ENCODE measurements at places on chromosomes 12 and 14.

- DNase-seq, result no peak
These were observed 4.2 kb downstream of the ACYP1 start for GRCh38 chr14:75059642-75060041.

GRCh38 chr12:674272-674781 is 11.1 kb upstream of the NINJ2 start:
- DNase-seq, result peak; percentile 53

DNA sequence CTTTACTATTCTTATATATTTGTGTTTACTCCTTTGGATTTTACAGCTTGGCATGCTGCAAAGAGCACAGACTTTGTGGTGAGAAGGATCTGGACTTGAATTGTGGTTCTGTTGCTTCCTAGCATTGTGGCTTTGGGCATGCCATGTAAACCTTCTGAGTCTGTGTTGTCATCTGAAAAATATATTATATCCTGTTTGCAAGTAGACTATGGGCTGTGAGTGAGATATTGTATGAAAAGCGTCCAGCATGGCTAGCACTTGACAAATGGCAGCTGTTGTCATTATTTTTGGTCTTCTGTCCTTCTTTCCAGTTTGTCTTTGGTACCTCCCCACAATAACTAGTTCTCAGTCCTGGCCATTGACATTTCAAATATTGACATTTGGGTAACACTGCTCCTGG is 61.8 kb upstream of the DACT1 start:
- no peak for DNase-seq

GRCh38 chr14:32495435-32495734 is 166.3 kb downstream of the AKAP6 start:
- no peak for DNase-seq

DNA sequence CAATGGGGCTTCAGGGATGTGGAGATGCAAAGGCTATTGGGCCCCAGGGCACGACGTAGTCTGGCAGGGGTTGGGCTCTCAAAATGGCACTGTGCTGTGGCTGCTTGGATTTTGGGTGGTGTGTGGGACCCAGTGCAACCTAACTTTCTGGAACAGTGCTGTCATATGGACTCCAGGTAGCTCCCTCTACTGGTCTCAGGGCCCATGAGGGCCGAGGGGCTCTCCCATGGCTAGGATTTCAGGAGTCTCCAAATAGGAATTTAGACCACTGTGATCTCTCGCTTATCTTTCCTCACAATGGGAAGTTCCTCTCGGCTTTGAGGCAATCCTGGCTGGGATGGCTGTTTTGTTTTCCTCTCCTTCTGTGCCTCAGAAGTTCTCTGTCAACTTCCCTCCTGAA is 68.2 kb upstream of the MUCL1 start:
- DNase-seq, result no peak

DNA sequence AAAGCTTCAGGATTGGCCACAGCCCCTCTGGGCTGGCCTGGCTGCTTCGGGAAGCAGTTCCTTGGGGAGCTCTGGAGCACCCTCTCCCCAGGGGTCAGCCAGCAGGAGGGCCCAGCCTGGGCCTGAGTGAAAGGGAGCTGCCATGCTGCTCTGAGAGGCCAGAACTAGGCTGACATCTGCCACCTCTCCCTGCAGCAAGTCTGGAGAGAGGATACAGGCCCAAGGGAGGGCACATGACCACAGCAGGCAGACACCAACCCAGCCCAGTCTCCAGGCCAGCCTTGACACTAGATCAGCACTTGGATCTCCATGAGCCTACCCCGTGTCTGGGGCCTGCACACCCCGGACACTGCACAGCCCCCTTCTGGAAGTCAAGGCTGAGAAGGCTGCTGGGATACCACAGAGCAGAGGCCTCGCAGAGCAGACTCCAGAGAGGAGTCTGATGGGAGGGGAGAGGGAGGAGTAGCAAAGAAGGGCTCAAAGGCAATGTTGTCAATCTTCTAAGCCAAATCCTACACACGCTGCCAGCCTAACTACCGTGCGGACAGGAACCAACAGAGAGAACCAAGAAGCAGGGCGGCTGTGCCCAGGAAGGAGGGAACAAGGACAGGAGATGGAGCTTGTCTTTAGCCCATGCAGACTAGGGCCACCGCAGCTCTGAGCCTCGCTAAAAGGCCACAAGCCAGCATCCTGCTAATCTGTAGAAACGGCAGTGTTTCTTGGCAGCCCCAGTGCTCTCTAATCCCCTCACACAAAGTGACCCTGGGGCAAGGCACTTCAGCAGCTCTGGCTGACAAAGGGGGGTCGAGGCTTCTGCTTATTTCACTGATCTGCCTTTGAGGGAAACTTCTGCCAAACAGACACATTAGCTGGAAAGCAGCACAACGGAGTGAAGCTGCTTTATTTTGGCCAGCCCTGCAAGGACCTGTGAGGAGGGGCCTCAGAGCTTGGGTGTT is 12.9 kb downstream of the COL2A1 start:
- DNase-seq, result no peak

GRCh38 chr12:24839268-24839791 is 109.6 kb downstream of the BCAT1 start:
- no peak for DNase-seq

DNA sequence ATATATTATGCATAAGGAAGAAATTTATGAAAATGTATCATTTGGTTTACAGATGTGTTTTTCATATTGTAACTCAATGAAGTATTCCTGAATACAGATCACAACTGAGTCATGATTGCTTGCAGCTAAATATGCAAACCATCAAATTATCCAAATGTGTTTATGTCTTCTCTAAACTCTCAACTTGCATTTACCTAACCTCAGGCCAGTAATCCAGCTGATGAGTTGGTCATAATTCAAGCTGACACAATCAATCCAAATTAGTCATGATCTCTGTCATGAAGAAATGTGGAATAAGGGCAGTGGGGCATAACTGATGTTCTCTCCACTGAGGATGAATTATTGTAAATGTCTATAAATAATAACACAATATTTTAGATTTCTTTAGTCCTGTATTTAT is 104.8 kb upstream of the CNTN1 start:
- DNase-seq, result no peak

- DNase-seq, result no peak
These were observed 193.4 kb upstream of the NOVA1 start for GRCh38 chr14:26791117-26791806.

GRCh38 chr12:120211243-120211903 is 10.5 kb upstream of the RPLP0 start:
- no peak for DNase-seq

- DNase-seq, result no peak
These were observed 393.3 kb upstream of the RPL10L start for GRCh38 chr14:47044841-47045240.

- DNase-seq, result no peak
These were observed 219.3 kb upstream of the EEA1 start for GRCh38 chr12:93148412-93148811.

- DNase-seq, result no peak
These were observed 10.1 kb downstream of the SPATS2 start for GRCh38 chr12:49377386-49377785.

DNA sequence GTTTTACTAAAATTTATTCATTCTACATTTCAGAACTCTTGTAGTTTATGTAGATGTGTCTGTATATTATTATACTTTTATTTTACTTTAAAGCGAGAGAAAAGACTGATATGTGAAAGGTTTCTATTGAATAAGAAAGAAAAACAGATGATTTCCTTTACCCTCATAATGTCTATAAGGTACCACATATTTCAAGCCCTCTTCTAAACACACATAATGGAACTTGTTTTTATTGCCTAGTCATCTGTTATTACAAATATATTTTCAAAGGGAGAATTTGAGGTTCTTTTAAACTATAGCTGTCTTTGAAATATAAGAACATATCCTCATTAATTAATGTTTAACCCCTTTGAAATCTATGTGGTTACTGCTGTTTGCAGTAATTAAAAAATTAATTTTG is 34.5 kb downstream of the NAV3 start:
- no peak for DNase-seq

DNA sequence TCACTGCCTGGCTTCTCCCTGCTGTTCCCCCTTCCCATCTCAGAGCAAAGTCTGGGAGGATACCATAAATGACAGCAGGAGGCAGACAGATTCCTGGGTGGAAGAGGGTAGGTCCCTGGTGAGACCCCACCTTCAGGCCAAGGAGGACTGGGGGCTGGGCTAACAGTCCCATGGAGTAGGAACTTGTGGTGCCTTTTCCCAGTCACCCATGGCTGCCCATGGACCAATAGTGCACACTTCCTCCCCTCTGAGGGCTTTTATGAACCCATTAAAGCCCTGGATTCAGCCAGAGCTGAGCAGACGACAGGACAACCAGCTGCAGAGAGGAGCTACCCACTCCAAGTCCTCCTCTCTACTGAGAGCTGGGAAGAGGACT is 36.6 kb upstream of the OR5AU1 start:
- no peak for DNase-seq
